ENCODE measurements at places on chromosomes 1 and 21. TPM values are rescaled to one million over a fixed set of nuclear protein-coding genes. Genes with fewer than 3 reads are reported as not detected.

DNA sequence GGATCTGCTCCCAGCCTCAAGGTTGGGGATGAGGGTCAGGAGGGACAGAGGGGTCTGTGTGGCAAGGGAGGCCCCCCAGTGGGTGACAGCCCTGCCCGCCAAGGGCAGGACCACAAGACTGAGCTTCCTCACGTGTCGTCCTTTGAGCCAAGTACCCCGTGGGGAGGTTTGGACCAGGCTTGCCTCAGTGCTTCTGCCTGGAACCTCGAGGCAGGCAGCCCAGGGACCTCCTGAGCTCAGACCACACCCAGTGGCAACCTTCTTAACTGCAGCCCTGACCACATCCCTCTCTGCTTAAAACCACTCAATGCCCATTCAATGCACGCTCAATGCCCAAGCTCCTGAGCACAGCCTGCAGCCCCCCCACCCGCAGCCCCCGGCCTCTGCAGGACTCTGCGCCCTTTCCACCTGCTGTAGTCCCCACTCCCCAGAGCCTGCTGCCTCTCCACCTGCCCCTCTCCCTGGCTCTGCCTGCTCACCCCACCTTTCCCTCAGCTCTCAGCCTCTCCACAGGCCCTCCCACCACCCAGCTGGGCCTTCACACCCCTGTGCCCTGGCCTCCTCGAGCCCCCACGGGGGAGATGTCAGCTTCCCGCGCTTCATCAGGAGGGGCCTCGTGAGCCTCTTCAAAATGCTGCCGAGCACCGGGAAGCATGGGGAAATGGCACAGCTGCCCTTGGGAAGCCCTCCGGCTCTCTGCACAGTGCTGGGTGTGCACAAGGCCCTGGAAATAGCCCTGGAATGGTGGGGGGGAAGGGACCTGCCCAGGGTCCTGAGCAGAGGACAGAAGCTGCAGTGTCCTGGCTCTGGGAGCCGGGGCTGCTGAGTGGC is 129.3 kb upstream of the VAMP3 start:
- DNase-seq = no peak

DNA sequence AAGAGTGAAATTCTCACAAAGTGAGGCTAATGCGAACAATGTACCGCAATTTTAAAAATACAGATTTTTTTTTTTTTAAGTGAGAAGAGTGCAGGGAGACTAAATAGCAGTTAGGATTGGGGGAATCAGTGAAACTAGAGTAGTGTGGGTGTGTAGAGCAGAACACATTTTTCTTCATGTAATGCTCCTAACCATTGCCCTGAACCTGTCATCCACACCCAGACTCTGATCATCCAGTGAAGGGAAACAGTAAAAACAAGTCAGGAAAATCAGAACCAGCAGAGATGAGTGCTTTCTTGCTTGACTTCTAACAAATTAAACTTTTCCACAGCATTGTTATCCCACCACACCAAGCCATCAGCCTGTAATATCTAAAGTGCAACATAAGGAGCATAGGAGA is 9.1 kb downstream of the CADM3 start:
- no peak for DNase-seq

GRCh38 chr1:199218065-199218464 is 579.2 kb downstream of the PTPRC start:
- no peak for DNase-seq

DNA sequence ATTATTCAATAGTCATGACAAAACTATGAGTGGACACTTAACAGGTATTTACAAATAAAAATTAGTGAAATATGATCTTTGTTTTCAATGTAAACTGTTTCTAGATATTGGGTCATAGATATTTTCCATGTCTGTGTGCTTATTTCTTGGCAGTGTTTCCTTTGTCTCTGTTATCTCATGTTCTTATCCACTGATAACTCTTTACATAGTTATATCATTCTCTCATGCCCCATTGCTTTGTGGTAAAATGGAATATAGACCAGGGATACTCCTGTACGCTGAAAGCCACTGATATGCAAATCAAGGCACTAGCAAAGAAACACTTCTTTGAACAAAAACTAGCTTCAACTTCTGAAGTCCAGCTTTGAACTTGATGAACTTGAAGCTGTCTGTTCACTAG is 113.1 kb downstream of the ITSN1 start:
- no peak for DNase-seq

FCN3 gene
- not detected for total RNA-seq

DNA sequence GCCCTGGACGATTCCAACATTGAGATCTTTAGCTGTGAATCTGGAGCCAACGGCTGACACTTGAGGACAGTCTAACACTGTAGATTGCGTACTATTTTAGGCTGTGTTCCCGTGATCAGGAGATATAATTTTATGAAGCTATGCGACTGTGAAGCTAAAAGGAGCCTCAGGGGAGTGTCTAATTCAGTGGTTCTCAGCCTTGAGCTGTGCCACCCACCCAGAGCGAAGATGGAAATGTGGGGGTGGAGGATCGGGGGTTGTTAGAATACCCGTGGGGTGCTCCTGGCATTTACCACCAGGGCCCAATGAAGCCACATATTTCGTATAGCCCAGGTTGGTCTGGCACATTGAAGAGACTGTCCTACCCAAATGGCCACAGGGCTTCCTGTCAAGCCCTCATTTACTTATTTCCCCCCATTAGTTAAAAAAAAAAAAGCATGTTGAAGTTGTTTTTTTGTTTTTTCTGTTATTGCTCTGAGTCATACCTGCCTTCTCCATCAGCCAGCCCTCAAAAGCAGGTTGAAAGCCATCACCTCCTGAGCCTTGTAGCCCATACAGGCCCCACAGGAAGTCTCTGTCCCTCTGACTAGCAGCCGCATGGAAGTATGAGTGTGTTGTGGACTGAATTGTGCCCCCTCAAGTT is 141.7 kb downstream of the GALNT2 start:
- DNase-seq = no peak

DNA sequence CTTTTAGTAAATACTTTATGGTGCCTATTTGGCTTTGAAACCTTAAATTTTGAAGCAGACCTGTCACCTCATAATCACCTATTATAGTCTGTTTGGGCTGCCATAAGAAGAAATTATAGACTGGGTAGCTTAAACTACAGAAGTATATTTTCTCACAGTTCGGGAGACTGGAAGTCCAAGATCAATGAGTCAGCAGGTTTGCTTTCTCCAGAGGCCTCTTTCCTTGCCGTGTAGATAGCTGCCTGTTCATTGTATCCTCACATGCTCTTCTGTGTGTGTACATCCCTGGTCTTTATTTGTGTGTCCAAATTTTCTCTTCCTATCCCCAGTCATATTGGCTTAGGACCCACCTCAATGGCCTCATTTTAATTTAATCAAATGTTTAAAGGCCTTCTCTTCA is 518.2 kb downstream of the ADGRL2 start:
- no peak for DNase-seq

DNA sequence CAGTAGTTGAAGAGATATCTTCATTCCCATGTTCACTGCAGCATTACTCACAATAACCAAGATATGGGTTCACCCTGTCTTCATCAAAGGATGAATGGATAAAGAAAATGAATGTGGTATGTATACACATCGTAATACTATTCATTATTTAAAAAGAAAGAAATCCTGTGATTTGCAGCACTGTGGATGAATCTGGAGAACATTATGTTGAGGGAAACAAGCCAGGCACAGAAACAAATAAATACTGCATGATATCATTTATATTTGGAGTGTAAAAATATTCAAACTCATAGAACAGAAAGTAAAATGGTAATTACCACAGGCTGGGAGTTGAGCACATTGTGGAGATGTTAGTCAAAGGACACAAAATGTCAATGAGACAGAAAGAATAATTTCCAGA is 977.2 kb downstream of the AMY1C start:
- DNase-seq = no peak

All from glutamatergic neuron (in vitro differentiated cells).